Osteoblast (primary cell): ENCODE measurements at places on chromosomes 4 and X. TPM values are rescaled to one million over a fixed set of nuclear protein-coding genes. Genes with fewer than 3 reads are reported as not detected.

The FREM3 gene
- not detected in 2 replicates for total RNA-seq

The PAGE5 gene
- total RNA-seq = not detected in 2 replicates

The PUDP gene
- 6.5 and 9.4 TPM in 2 replicates for total RNA-seq

The DOCK11 gene
- 26.4 and 29.5 TPM in 2 replicates for total RNA-seq

The SYP gene
- 0.29 and 0.36 TPM in 2 replicates for total RNA-seq

The ADH1C gene
- total RNA-seq = 0.59 and 0.72 TPM in 2 replicates

The CXCL10 gene
- not detected in 2 replicates for total RNA-seq

The ATP1B4 gene
- total RNA-seq = not detected in 2 replicates

The SOD3 gene
- total RNA-seq = 2.1 and 4.3 TPM in 2 replicates

The LPAR4 gene
- 0.29 and 0.36 TPM in 2 replicates for total RNA-seq

The DNAAF6 gene
- not detected in 2 replicates for total RNA-seq

The FMR1NB gene
- not detected in 2 replicates for total RNA-seq

The LRAT gene
- not detected in 2 replicates for total RNA-seq

The TMEM255A gene
- total RNA-seq = under 0.01 and 0.29 TPM in 2 replicates

The MAGEA2 gene
- total RNA-seq = not detected in 2 replicates

The GLRA2 gene
- total RNA-seq = not detected in 2 replicates

The VEGFD gene
- under 0.01 and 0.36 TPM in 2 replicates for total RNA-seq

The PLXNB3 gene
- total RNA-seq = 2.7 and 4.3 TPM in 2 replicates

The USP26 gene
- total RNA-seq = not detected in 2 replicates
